ENCODE measurements at places on chromosomes 11 and 22.
A peak's percentile ranks its signal among the peaks of the same experiment; 100 is the strongest.

GRCh38 chr11:82034527-82034926 lies 699.1 kb downstream of the FAM181B start:
- DNase-seq, result no peak

DNA sequence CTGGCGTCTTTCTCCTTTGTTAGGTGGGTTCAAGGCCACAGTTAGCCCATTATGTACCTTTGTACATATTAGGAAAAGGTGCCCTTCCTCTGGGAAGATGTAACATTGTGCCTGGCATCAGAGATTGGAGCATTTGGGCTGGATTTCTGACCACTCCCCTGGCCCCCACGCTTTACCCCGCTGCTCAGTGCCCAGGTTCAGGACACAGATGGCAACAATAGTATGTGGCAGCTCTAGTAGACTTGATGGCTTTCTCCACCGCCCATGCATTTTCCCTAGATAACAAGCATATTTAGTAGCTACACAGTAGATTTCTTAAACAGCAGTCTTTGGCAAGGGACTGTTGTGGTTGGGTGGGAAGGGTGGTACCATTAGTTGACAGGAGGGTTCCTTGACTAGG lies 53.1 kb downstream of the YAP1 start:
- no peak for DNase-seq

DNA sequence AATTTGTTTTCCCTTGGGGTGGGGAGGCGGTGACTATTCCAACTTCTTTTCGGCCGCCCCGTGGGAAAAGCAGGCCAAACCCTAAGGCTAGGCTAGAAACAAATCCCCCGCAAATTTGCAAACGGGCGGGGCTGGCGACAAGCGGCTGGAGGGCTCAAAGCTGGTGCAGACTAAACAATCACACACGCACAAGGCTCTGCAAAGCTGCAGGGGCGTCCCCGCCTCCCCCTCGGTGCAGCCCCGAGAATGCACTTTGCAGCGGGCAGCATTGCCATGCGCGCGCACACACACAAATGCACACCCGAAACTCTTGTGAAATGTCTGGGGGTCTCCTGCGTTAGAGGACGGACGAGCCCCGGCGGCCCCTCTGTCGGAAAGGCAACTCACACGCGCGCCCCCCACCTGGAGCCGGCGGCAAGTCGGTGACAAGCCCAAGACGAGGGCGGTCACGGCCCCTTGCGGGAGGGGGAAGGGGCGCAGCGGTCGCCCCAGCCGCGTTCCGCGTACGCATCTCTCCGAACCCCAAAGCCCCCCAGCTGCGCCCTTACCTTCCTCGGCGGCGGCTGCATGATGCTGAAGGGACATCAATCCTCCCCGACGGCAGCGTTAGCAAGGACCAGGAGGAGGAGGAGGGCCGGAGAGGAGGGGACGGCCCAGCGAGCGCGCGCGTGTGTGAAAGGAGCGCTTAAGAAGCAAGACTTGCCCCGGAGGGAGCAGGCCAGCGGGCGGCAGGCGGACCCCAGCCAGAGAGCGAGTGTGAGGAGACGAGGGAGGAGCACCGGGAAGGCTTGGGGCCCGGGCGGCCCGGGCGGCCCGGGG lies 600 bp downstream of the FCHSD2 start:
- DNase-seq, result peak; percentile 52

DNA sequence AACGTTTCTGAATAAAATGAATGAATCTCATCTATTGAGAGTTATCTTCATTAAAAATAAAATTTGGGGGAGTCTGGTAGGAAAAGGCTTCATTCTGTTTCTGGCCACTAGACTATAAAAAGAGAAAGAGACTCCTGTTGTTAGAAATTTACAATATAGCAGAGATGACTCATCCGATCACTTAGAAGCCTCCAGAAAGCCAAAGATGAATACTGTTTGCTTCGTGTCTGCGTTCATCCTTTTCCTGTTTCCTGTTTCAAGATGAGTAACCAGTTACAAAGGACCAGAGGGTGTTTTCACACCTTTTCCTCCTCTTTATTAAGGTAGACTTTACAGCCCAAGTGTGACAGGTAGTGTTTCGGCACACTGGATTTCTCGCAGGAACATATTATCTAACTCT lies 1120.7 kb downstream of the LRRC4C start:
- DNase-seq, result no peak

GRCh38 chr11:46248289-46249102 lies 29.0 kb upstream of the CREB3L1 start:
- no peak for DNase-seq

- peak; percentile 11 for DNase-seq
Observed at GRCh38 chr11:104858882-104859775, 39.1 kb downstream of the CASP12 start.

DNA sequence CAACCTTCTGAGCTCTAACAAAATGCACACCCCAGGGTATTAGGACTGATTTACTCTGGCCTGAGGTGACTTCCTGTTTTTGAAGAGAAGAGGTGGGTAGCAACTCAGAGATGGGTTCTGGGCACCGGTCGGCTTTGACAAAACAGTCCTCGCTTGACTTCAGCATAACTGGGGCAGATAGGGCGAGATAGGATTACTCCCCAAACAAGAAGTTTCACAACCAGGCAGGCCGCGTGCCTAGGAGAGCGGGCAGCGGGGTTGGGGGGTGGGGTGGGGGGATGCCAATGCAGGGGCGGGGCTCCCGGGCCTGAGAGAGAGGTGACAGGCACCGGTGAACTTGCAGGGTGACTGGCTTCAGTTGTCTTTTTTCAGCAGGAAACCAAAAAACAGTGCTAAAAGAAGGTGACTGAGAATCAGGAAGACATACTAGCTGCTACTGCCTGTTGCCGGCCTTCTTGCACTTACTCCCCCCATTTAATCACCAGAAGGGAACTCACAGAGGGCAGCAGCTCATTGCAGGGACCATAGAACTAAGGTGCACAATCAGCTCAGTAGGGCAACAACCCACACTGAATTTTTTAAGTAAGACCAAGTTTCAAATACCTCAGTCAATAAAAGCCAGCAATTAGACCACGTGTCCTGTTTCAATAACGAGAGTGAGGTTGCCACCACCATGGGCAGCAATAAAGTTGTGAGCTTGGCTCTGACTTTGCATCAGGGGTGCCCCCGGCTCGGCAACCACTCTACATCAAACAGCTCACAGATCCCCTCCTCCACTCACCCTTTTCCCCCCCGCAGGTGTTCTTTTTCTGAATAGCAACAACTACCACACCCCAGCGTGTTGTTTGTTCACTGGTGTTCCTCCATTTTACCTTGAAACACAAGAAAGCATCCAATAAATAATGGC lies 37.2 kb upstream of the ETS1 start:
- DNase-seq, result peak; percentile 87

DNA sequence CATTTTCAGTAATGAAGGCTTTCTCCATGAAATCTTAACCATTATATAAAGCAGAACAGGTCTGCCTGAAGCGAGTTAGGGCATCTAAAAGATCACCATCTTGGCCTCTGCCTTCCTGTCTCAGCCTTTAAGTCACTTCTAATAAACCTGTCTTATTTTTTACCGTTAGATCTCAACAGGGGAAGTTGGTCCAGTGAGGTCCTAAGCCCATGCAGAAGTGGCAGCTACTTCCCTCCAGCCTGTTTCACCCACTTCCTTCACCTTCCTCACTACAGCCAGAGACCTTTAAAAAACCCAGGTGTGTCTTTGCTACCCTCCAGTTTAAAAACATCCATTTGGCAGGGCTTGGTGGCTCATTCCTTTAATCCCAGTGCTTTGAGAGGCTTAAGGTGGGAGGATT lies 14.1 kb upstream of the LIPT2 start:
- no peak for DNase-seq

GRCh38 chr11:46983598-46983997 lies 47.0 kb downstream of the CSTPP1 start:
- no peak for DNase-seq

GRCh38 chr22:33455036-33455435 lies 396.9 kb upstream of the SYN3 start:
- no peak for DNase-seq

DNA sequence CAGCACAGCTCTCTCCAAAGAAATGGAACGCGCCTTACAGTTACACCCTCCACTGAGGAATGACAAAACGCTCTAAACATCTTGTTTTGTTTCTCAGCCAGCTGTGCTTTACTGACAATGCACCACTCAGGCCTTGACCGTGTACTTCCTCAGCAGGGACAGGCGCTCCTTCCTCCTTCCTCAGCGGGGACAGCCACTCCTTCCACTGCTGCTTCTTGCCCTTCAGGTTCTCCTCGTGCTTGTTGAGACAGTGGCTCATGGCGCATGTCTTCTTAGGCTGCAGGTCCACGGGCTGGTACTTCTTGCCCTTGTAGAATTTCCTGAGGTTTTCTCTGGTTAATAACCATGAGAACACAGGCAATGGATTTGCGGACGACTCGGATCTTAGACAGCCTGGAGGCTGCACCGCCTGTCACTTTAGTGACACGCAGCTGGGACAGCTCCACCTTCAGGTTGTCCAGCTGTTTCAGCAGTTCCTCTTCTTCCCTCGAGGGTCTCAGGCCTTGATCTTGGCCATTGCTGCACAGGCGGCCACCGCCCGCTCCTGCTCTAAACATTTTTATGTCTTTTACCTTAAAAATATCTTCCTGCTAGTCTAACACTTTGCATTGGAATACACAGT lies 613.8 kb downstream of the BRD1 start:
- DNase-seq, result no peak

DNA sequence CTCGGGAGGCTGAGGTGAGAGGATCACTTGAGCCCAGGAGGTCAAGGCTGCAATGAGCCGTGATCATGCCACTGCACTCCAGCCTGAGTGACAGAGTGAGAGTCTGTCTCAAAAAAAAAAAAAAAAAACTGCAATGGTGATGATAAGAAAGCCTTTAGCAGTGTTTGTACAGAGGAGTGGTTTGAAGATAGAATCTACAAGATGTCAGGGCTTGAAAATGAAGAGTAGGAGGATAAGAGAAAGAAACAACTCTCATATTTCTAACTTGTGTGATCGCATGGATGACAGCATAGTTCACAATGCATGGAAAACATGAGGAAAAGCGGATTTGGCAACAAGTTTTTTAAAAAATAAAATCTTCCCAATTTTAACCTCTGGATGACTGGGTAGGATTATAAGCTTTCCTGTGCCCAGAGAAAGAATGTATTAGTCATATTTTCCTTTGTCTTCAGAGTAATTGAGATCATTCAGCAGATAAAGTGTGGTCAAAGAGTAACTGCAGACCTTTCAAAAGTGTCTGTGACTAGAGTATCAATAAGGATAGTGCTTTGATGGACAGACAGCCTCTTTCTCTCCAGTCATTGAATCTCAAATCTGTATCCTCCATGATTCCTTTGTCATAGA lies 328.1 kb downstream of the CASP12 start:
- no peak for DNase-seq

DNA sequence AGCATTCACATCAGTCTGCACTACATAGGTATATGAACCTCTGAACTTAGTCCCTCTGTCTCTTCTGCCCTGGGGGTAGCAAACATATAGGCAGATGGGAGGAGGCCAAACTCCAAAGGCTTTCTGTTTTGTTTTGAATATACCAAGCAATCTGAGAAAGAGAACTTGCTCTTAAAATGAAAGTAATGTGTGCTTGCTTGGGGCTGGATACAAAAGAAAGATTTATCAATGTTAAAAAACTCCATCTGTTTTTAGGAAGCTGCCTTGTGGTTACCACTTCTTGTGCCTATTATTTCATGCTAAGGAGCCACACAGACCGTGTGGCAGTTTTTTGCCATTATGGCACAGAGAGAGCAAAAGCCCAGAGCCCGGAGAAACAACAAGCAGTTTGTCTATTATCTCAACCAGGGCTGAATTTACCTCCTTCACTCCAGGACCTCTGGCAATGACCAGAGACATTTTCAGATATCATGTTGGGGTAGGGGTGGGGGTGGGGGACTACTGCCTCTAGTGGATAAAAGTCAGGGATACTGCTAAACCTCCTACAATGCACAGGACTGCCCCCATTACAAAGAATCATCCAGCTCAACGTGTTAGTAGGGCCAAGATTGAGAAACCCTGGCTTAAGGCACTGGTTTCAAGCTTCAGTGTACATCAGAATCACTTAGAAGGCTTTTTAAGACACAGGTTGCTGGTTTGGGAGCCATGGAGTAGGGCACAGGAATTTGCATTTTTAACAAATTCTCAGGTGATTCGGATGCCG lies 124.2 kb downstream of the APIP start:
- DNase-seq, result no peak

- no peak for DNase-seq
Observed at GRCh38 chr11:95695181-95695580, 94.4 kb downstream of the FAM76B start.

GRCh38 chr11:105612771-105613170 lies 2.9 kb downstream of the GRIA4 start:
- DNase-seq, result no peak

GRCh38 chr11:89181111-89181510 lies 3.4 kb downstream of the TYR start:
- no peak for DNase-seq

GRCh38 chr11:95925011-95925410 lies 1.1 kb upstream of the MTMR2 start:
- DNase-seq, result no peak

GRCh38 chr11:88266919-88267318 lies 70.6 kb downstream of the CTSC start:
- DNase-seq, result no peak

DNA sequence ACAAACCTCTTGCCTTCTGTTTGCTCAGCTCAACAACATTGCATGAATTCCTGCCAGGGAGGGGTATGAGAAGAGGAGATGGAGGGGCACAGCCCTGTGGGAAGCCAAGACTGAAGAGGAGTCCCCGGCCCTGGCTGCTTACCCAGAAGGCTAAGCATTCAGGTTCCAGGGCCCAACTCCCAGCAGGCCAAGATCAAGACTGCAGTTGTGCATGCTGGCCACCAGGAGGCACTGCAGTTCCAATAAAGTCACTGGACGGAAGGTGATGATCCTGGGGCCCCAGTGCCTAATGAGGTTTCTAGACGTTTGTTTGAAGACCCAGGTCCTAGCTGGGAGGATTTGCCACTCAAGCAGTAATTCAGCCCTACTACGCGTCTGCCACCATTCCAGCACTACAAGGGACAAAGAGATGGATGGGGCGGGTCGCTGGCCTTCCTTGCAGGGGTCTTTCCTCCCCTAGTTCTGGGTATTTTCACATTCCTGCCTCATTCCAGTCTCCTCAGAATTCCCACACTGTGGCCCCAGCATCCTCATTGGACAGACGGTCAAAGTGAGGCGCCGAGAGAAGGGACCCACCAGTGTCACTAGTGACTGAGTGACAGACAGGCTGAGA lies 23.6 kb downstream of the ALX4 start:
- peak; percentile 34 for DNase-seq

DNA sequence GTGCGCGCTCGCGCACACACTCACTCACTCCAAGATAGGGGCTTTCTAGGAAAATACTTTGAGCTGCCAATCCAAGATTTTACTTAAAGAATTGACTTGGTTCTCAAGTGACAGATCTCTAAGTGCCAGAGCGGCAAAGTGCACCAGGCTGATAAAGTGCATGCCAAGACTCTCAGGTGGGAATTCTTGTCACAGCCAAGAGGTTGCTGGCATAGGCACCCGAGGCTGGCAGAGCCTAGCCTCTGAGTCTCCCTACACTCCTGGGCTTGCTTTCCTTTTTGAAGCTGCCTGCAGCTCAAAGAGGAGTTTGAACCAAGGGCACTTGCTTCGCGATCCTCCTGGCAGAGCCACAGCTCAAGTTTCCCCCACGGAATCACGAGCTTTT lies 2.5 kb upstream of the ADM start:
- no peak for DNase-seq

- DNase-seq, result no peak
Observed at GRCh38 chr22:20129747-20130014, 1.9 kb upstream of the ZDHHC8 start.

Data from CD4-positive, alpha-beta T cell treated with Interleukin-4 for 4 hours (primary cell).